CD4-positive, alpha-beta T cell treated with Interferon gamma for 1 hour (primary cell): ENCODE measurements at places on chromosomes 3 and 15.

DNA sequence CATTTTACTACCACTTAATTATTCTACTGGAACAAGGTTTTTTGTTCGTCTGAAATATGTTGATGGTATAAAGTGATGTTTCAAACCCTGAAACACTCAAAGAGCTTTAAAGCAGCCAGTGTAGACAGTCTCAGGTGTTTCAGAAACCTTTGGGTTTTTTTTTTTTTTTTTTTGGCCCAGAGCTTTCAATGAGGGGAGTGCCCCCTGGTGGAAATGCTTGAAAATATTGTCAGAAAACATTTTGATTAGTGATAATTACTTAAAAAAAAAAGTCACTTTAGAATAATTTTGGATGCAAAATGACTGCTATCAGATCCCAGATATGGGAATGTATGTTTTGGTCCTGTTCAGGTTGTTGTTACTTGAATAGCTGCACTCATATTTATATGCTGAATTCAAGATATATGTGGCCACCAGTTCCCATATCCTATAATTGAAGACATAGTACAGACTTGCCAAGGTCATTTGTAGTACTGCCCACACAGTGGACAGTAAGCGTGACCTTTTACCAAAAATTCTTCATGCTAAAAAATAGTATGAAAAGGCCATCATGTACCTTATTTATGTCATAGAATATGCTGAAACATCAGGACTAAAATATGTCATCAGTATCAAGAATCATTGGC, 35.9 kb downstream of the SATB1 start:
- no peak for DNase-seq

DNA sequence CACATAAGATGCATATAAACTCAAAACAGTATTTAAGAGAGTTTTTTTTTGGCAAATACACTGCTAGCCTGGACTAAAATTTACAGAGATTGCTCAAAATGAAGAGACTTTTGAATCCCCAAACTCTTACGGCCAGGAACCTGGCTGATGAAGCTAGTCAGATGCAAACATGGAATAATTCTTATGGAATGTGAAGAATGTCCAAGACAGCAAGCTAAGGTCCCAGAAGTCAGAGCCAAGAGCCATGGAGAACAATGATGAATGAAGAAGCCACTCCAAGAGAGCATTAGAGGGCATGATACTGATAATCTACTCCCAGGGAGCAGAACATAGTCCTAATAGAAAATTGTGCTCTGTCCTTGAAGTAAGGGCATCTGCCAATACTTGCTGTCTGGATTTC, 705.5 kb downstream of the DIPK2A start:
- DNase-seq = no peak

GRCh38 chr3:10669490-10670048, 146.5 kb upstream of the SLC6A11 start:
- DNase-seq = no peak

DNA sequence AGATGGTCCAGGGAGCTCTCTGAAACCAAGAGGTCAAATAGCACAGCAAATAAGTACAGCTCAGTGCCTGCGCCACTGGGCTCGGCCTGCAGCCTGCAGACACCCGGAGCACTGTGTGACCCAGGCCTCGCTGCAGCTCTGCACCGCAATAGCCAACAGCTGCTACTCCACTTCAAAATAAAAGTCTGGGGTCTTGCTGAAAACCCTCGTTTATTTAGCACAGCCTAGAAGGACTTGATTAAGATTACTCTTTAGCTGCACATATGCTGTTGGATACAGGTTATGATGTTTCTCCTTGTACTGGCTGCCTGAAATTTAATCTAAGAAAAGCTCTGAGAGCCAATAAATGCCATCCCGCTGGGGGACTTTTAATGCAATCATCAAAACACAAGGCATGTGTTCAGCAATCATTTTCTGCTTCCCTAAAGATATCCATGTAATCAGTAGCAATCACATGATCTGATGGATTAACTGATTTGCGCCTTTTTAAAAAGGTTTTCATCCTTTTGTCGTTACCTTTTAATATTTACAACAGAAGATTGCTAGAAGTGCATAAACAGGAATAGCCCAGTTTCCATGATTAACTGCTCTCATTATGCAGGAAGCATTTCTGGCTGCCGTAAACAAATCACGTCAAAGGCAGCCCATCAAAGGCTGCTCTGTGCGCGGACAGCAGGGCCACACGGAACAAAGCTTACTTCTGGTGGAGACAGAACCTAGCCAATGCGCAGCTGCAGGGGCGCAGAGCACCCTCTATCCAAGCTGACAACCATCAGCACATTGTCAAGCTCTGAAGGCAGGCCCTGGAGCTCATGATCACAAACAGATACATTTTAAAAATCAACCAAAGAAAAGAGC, 58.8 kb downstream of the CLASP2 start:
- DNase-seq = peak; percentile 30

GRCh38 chr15:51342227-51342999, 958 bp downstream of the GLDN start:
- no peak for DNase-seq

GRCh38 chr15:75531041-75531450, 48.1 kb downstream of the PTPN9 start:
- DNase-seq = no peak

- DNase-seq = no peak
Observed at GRCh38 chr15:57109005-57109404, 190.6 kb downstream of the TCF12 start.

DNA sequence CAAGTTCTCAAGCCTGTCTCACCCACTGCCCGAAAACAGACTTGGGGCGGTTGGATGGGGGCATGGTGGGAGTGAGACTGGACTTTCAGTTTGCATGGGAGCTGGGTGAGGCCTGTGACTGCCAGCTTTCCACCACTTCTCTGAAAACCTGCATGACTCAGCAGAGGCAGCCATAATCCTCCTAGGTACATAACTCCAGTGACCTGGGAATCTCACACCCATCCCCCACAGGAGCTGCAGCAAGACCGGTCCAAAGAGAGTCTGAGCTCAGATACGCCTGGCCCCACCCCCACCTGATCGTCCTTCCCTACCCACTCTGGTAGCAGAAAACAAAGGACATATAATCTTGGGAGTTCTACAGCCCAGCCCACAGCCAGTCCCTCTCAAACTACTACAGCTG, 107.2 kb downstream of the NSMCE3 start:
- no peak for DNase-seq

DNA sequence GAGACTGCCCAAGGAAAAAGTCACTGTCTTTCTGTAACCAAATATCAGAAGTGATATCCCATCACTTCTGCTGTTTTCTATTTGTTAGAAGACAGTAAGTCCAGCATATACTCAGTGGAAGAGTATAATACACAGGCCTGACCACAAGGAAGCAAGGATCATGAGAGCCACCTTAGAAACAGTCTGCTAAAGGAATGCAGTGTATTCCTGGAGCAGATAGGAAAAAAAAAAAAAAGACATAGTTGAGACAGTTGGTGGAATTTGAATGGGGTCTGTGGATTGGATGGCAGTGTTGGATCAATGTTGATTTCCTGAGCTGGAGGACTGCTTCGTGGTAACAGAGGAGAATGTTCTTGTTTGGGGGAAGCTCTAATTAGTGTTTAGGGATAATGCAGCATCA, 26.5 kb upstream of the FBXL2 start:
- DNase-seq = no peak

- no peak for DNase-seq
Observed at GRCh38 chr15:57592426-57592825, 722 bp downstream of the MYZAP start.

- DNase-seq = no peak
Observed at GRCh38 chr3:13857702-13858380, 22.0 kb downstream of the WNT7A start.

GRCh38 chr15:78711638-78712037, 70.6 kb upstream of the CHRNB4 start:
- DNase-seq = no peak

GRCh38 chr3:76352051-76352450, 566.7 kb upstream of the ZNF717 start:
- DNase-seq = no peak

DNA sequence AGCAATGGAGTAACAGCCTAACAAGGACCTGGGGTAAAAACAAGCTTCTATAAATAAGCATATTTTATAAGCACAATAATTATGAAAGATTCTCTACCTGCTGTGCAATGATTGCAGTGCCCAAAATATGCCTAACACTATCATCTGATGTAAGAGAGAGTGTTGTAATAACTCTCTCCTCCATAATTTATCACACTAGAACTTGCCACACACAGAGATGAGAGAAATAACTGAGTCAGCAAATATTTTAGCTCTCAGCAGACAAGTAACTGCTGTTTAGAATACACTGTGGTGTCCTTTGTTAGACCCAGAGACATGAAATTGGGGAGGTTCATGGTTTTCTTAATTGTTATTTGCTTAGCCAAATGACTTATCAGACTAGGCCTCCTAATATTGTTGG, 105.3 kb upstream of the ACP3 start:
- DNase-seq = no peak

GRCh38 chr15:39784638-39785037, 2.0 kb upstream of the FSIP1 start:
- DNase-seq = no peak

DNA sequence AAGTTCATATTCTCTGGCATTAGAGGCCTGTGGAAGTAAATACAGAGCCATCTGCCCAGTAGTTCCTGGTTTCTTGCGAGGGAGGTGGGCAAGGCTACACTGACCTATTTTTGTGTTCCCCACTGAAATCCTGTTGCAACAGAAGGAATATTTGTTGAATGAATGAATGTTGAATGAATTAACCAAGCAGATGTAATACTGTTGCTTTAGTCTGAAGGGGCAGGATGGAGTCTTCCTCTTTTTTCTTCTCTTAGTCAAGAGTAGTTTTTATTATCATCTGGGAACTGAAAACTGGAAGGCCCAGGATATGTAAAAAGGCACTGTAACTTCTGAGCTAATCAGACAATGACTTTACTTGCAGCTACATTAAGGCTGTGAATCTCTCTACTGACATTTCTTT, 17.1 kb downstream of the BLOC1S6 start:
- DNase-seq = no peak

GRCh38 chr3:117010318-117010717, 300.7 kb downstream of the TUSC7 start:
- no peak for DNase-seq

DNA sequence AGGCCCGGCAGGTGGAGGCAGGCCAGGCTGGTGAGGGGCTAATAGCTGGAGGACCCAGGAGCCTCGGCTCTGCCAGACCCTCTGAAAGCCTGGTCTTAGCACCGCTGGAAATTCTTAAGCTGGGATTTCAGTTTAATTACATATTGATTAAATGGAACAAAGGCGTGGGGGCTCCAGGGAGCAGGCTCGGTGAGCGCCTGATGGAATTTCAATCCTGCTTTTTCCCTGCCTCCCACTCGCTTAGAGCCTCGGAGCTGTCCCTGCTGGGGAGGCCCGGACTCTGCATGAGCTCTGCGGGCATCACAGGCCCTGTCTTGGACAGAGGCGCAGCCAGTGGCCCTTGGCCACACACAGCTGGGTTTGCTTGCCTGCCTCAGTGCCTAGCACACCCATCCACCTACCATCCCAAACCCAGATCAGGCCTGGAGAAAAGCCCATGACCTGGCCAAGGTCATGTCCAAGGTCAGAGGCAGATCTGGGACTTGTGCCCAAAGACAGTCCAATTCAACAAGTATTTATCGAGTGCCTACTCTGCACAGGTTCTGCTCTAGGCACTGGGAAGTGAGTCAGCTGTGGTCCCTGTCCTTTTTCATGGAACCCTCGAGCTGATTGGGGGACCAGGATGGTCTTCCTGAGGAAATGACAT, 40.6 kb downstream of the LINGO1 start:
- no peak for DNase-seq

DNA sequence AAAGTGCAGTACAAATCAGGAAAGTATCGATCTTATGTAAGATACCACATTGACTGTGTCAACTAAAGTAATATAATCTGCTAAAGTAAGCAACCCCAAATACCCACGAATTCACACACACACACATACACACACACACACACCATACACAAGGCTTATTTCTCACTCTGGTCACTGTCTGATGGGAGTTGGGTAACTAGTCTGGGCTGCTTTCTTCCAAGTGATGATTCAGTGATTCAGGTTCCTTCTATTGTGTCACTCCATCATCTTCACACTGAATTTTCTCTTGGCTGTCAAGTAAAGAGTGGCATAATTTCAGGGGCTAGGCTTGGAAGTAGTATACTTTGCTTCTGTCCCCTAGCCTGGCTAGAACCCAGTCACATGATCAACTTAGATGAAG, 104.8 kb upstream of the CCDC54 start:
- no peak for DNase-seq

- peak; percentile 75 for DNase-seq
Observed at GRCh38 chr3:27721717-27722564, at the start of gene EOMES. TSS of gene EOMES (minus strand) at chr3:27722323. CDS start at chr3:27722294, 29 bp downstream.

DNA sequence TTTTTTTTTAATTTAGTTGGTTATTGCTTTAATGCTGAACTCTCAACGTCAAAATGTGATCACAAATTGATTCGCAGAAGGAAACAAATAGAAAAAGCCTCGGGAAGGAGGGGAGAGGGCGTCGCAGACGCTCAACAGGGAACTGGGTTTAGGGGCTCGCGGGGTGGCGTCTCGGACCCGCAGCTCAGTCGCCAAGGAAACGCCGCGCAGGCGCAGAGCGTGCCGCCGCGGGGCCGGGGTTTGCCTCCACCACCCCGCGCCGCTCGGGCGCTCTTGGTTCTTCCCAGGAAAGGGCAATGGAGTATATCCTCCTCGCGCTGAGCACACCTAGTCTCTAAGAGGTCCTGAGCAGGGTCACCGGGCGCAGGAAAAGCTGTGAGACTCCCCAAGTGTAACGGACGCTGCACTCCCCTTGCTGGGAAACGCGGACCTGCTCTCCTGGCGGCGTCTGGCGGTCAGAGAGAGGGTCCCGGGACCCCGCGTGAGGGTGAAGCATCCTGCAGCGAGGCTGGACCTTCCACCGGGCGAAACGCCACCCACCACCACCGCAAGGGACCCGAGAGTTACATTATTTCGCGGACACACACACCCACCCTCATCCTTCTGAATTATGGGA, 753 bp downstream of the PLCH1 start:
- DNase-seq = peak; percentile 31

GRCh38 chr3:77324105-77324504, 284.2 kb downstream of the ROBO2 start:
- no peak for DNase-seq

DNA sequence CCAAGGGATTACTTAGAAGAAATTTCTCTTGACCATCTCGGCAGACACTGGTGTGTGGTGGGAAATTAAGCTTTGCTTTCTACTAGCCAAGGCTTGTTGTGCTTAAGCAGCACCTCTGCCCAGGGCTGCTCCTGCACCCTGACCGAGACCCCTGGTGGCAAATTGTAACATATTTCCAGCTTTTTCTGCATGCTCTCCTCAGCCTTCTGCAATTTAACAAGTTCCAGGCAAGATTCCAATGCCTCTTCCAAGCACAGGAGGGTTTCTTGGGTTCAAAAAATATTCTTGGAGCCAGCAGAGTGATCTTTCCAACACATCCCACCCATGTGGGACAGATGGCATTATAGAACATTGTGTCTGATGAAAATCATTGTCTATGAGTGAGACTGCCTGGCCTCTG, 210.5 kb downstream of the CLSTN2 start:
- DNase-seq = no peak

GRCh38 chr3:188553569-188553968, 399.6 kb downstream of the LPP start:
- DNase-seq = peak; percentile 19
